ENCODE measurements at places on chromosomes 6 and 20.

DNA sequence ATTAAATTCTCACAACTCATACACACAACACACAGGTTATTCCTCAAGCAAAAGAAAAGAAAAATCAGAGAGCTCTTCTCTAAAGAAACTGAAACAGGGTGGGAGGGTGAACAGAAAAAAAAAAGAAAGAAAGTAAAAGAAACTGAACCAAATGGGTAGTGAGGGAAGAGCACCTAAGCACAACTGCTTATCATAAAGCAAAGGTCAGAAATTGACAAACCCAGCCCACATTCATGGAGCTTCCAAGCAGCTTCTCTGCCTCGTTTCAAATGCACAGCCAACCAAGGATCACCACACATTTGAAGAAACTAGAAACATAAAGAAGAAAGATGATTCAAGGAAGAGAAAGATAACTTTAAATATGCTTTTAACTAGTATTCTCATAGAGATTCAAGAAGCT, 90.5 kb downstream of the RNGTT start:
- peaks cover 8% of the 10 kb centered on the region for H3K4me1 ChIP-seq
- peak overlapping the region; percentile 6 for H3K27ac ChIP-seq
- no peaks in the 10 kb centered on the region for H3K36me3 ChIP-seq
- H3K4me3 ChIP-seq: no peak overlapping the region
- DNase-seq: no peak

GRCh38 chr20:41331731-41332130, 8.9 kb upstream of the LPIN3 start:
- no peak overlapping the region for H3K27ac ChIP-seq
- H3K27me3 ChIP-seq: peaks cover 20% of the 10 kb centered on the region
- H3K4me3 ChIP-seq: no peak overlapping the region
- DNase-seq: no peak
- no peaks in the 10 kb centered on the region for H3K36me3 ChIP-seq
- peaks cover 25% of the 10 kb centered on the region for H3K4me1 ChIP-seq

DNA sequence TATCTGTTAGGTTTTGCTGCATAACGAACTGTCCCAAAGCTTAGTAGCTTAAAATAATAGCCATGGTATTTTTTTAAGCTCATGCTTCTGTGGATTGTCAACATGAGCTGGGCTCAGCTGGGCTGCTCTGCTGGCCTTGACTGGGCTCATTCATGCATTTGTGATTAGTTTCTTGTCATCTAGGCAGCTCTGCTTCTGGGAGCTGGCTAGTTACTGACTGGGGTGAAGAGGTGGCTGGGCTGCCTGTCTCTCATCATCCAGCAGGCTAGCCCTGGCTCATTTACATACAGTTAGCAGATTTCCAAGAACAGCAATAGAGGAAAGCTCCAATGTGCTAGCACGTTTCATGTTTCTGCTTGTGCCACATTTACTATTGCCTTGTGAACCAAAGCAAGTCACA, 165.1 kb upstream of the PCSK2 start:
- H3K4me3 ChIP-seq: no peak overlapping the region
- no peaks in the 10 kb centered on the region for H3K4me1 ChIP-seq
- H3K27ac ChIP-seq: peak overlapping the region; percentile 70
- DNase-seq: no peak
- no peaks in the 10 kb centered on the region for H3K36me3 ChIP-seq

GRCh38 chr20:43558412-43559146, at the start of gene SGK2:
Gene SGK2, plus strand, starts transcription at chr20:43559027. Its CDS starts 7,469 bp downstream, at chr20:43566496.
- no peaks in the 10 kb centered on the region for H3K36me3 ChIP-seq
- peaks cover 30% of the 10 kb centered on the region for H3K4me1 ChIP-seq
- peak within 1 kb of the TSS; percentile 12 for H3K4me3 ChIP-seq
- peaks cover 14% of the 10 kb centered on the region for H3K27me3 ChIP-seq

DNA sequence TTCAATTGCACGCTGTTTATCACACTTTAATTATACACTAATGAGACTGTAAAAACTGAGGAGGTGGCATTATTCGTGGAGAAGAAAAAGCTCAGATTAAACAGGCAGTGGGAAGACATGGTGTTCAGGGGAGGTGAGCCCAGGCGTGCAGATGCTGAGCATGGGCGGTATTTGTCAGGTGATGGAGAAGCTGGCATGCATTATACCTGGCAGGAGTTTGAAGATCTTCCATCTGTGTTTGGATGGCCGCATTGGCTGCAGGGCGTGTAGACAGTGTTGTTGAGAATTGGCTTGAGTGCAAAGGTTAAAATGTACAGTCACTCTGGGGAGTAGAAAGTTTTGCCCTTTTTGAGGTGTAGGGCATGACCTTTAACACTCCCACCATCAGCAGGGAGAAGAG, 213.8 kb downstream of the ERMARD start:
- H3K4me3 ChIP-seq: no peak overlapping the region
- peaks cover 42% of the 10 kb centered on the region for H3K4me1 ChIP-seq
- H3K36me3 ChIP-seq: peaks cover 22% of the 10 kb centered on the region
- H3K27me3 ChIP-seq: peaks cover 17% of the 10 kb centered on the region

GRCh38 chr6:39223555-39223954, 5.7 kb downstream of the KCNK5 start:
- H3K27me3 ChIP-seq: peaks cover 35% of the 10 kb centered on the region
- DNase-seq: no peak
- H3K27ac ChIP-seq: no peak overlapping the region
- H3K4me1 ChIP-seq: peaks cover 92% of the 10 kb centered on the region
- H3K4me3 ChIP-seq: no peak overlapping the region

- H3K36me3 ChIP-seq: peaks cover 42% of the 10 kb centered on the region
- no peaks in the 10 kb centered on the region for H3K27me3 ChIP-seq
- no peak overlapping the region for H3K27ac ChIP-seq
- H3K4me3 ChIP-seq: no peak overlapping the region
Measured at GRCh38 chr6:36232172-36232571, 35.6 kb downstream of the BRPF3 start.

- H3K27ac ChIP-seq: peak overlapping the region; percentile 79
- H3K4me3 ChIP-seq: no peak overlapping the region
- no peak for DNase-seq
- peaks cover 17% of the 10 kb centered on the region for H3K27me3 ChIP-seq
- H3K36me3 ChIP-seq: no peaks in the 10 kb centered on the region
- peaks cover 9% of the 10 kb centered on the region for H3K4me1 ChIP-seq
Measured at GRCh38 chr20:56676001-56676400, 46.9 kb downstream of the TFAP2C start.

- H3K27ac ChIP-seq: no peak overlapping the region
- no peaks in the 10 kb centered on the region for H3K36me3 ChIP-seq
- H3K4me3 ChIP-seq: no peak overlapping the region
- peaks cover 25% of the 10 kb centered on the region for H3K27me3 ChIP-seq
- H3K4me1 ChIP-seq: peaks cover 22% of the 10 kb centered on the region
Measured at GRCh38 chr6:36368921-36369865, 18.3 kb downstream of the ETV7 start.

GRCh38 chr20:15220778-15221565, 883.6 kb upstream of the FLRT3 start:
- no peaks in the 10 kb centered on the region for H3K36me3 ChIP-seq
- no peaks in the 10 kb centered on the region for H3K27me3 ChIP-seq
- peaks cover 14% of the 10 kb centered on the region for H3K4me1 ChIP-seq
- H3K27ac ChIP-seq: no peak overlapping the region

DNA sequence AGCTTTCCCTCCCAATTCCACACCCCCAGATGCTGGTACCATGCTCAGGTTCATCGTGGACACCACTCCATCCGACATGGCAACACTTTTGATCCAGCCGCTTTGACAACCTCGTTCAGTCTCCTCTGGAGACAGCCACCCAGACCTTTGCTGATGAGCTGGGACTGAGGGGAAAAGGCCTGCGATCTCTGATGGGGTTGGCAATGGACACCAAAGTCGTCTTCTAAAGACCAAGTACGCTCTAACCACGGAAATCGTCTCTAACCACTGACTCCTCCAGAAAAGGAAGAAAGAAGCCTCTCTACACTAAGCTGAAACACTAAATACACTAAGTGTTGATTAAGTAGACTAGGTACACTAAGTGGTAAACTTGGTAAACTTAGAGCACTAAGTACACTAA, 26.1 kb upstream of the HLA-E start:
- no peak overlapping the region for H3K4me3 ChIP-seq
- peaks cover 10% of the 10 kb centered on the region for H3K4me1 ChIP-seq
- peaks cover 99% of the 10 kb centered on the region for H3K27me3 ChIP-seq
- no peak overlapping the region for H3K27ac ChIP-seq

- no peaks in the 10 kb centered on the region for H3K36me3 ChIP-seq
- DNase-seq: no peak
- no peak overlapping the region for H3K27ac ChIP-seq
- H3K4me1 ChIP-seq: no peaks in the 10 kb centered on the region
- no peak overlapping the region for H3K4me3 ChIP-seq
- H3K27me3 ChIP-seq: no peaks in the 10 kb centered on the region
Measured at GRCh38 chr6:38774929-38775707, 60.0 kb downstream of the DNAH8 start.

- peaks cover 7% of the 10 kb centered on the region for H3K27me3 ChIP-seq
- H3K4me3 ChIP-seq: no peak overlapping the region
- H3K36me3 ChIP-seq: no peaks in the 10 kb centered on the region
- DNase-seq: no peak
- no peak overlapping the region for H3K27ac ChIP-seq
Measured at GRCh38 chr6:130503146-130503545, 137.3 kb downstream of the TMEM200A start.

DNA sequence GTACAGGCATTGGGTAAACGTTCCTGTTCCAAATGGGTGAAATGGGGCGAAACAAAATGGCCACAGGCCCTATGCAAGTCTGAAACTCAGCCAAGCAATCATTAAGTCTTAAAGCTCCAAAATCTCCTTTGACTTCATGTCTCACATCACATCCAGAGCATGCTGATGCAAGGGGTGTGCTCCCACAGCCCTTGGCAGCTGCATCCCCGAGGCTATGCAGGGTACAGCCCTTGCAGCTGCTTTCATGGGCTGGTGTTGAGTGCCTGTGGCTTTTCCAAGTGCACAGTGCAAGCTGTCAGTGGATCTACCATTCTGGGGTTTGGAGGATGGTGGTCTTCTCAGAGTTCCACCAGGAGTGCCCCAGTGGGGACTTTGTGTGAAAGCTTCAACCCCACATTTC, 270.0 kb upstream of the CDYL start:
- H3K4me1 ChIP-seq: no peaks in the 10 kb centered on the region
- no peak overlapping the region for H3K4me3 ChIP-seq
- H3K27me3 ChIP-seq: peaks cover 9% of the 10 kb centered on the region

- H3K27ac ChIP-seq: no peak overlapping the region
- no peak for DNase-seq
- H3K36me3 ChIP-seq: no peaks in the 10 kb centered on the region
Measured at GRCh38 chr6:715709-716491, 23.0 kb upstream of the EXOC2 start.

DNA sequence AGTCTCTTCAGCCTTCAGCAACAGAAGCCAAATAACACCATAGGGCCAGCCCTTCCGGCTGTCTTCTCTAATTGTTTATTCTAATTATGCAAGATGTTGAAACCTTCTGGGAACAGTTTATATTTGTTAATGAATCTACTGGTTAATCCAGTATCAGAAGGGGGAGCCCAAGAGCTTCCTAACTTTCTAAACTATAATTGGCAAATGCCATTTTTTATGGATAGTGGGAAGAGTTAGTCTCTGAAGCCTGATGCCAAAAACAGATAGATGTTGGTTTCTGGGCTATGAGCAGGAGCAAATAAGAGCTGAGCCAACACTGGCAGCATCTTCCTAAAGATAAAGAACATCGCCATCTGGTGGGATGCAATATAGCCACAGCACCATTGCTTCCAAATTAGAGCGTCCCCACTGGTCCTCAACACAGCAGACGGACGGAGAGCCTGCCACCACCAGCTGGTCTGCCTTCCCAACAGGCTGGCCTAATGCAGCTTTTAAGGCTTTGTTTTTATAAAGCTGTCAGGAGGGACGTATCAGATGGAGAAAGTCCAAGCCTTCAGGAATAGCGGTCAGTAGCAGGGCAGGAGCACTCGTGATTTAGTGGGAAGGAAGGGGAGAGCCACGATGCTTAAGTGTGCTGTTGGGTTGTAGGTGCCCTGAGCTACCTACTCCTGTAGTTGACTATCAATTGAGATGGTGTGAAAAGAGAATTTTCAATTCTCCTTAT, 118.8 kb downstream of the RALGAPA2 start:
- no peak overlapping the region for H3K4me3 ChIP-seq
- no peaks in the 10 kb centered on the region for H3K27me3 ChIP-seq
- no peak overlapping the region for H3K27ac ChIP-seq
- peaks cover 20% of the 10 kb centered on the region for H3K36me3 ChIP-seq
- DNase-seq: peak; percentile 26
- H3K4me1 ChIP-seq: peaks cover 4% of the 10 kb centered on the region

GRCh38 chr20:18585134-18585533, 2.7 kb upstream of the DTD1 start:
- H3K36me3 ChIP-seq: no peaks in the 10 kb centered on the region
- H3K27me3 ChIP-seq: peaks cover 10% of the 10 kb centered on the region
- DNase-seq: no peak
- H3K27ac ChIP-seq: no peak overlapping the region
- H3K4me1 ChIP-seq: peaks cover 25% of the 10 kb centered on the region

DNA sequence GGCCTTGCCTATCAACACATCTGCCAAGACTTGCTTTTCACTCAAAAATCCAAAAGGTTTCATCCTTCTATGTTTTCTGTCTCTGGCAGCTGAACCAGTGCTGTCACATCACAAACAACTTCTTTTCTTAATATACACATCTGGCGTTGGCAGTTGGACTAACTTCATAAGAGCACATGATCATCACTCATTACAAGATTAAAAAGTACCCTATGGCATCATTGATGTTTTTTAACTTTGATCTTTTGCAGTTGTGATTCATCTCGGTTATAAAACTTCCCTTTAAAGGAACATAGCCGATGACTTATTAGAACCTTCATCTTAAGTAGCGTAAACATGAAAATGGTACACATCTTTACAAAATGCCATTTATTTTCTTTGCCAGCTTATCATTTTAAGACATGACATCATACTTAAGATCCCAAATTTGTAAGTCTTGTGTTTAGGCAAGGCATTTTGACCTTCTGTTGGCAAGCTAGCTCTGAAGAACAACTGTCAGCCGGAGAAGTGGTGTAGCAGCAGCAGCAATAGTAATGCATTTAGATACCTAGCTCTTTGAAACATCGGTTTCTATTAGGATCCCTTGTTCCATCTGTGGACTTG, 64.2 kb upstream of the SUPT3H start:
- H3K27me3 ChIP-seq: peaks cover 5% of the 10 kb centered on the region
- no peak for DNase-seq
- H3K36me3 ChIP-seq: no peaks in the 10 kb centered on the region

- DNase-seq: no peak
- no peaks in the 10 kb centered on the region for H3K4me1 ChIP-seq
Measured at GRCh38 chr20:49245921-49246740, 26.9 kb downstream of the DDX27 start.

DNA sequence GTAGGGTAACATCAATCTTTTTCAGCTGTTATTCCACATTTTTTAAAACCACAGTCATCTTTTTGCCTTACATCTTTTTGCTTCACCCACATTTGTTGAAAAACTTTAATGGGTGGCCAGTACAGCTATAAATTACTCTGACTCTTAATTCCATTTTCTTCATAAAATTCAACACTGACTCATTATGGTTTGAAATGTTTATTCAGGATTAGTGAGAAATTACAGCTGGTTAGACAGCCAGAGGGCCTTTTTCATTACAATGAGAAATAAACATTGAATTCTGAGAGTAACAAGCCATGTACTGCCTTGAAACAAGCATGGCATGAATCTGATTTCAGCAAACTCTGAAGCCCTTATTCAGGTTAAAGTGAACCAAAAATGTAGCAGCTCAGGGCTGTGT, 19.5 kb downstream of the NDUFAF4 start:
- no peaks in the 10 kb centered on the region for H3K4me1 ChIP-seq
- no peak overlapping the region for H3K4me3 ChIP-seq
- no peaks in the 10 kb centered on the region for H3K36me3 ChIP-seq
- H3K27ac ChIP-seq: no peak overlapping the region
- no peaks in the 10 kb centered on the region for H3K27me3 ChIP-seq
- no peak for DNase-seq
